ENCODE measurements at places on chromosomes 5 and 9. TPM values are rescaled to one million over a fixed set of nuclear protein-coding genes. Genes with fewer than 3 reads are reported as not detected.

ZNF483 gene
- 65.9 TPM for total RNA-seq

PTCD2 gene
- 13.8 TPM for total RNA-seq

DNA sequence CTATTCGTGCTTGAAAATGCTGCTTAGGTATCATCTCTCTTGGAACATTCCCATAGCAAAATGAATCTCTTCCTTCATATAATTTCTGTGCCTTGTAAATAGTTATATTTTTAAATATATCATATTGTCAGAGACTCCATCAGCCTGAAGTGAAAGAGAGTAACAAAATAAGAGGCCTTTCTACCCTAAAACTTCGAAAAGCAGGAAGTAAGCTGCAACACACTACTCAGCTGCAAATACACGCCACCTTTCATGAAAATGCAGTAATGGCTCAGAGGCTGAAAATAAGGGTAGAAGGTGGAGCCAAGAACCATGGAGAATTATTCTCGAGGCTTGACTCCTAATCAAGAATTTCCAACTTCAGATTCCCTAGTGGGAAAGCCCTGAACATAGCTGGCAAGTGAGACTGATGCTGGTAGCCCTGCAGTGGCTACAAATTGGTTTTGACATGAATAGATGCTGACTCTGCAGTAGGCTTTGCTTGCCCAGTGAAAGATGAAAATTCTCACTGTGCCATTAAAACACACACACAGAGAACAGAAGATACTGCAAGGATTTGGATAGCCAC is 30.2 kb upstream of the PTGER4 start:
- no peak for DNase-seq

GRCh38 chr9:69963803-69964202 is 79.8 kb upstream of the MAMDC2 start:
- no peak for DNase-seq

- no peak for DNase-seq
Observed at GRCh38 chr5:170494041-170494440, 9.8 kb upstream of the KCNIP1 start.

Data from WTC11 (cell line).